NCI-H69 (cell line): ENCODE measurements at places on chromosomes 6 and 20.
A peak's percentile ranks its signal among the peaks of the same experiment; 100 is the strongest.

GRCh38 chr20:53448875-53449274 lies 144.8 kb downstream of the ZNF217 start:
- no peak for DNase-seq

DNA sequence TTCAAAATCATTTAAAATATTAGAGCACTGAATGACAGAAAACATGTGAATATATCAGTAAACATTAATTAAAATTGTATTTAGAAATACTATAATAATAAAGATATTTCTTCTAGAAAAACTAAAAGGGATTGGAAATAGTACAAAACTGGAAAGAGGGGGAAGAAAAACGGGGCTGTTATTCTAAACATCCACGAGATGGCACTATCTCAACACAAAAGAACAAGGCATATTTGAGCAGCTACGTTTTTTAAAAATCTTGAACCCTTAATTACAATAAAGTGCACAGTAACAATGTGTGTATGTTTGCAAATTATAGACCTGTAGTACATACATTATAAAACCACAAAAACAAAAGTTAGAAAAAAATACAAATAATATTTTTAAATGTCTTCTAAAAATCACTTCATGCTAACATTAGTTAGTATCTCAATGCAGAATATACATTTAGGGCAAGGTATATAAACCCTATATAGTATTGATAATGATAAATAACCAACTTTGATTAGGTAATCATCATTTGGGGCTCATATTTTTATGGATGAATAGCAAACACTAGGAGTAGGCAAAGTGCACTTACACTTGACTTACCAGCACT lies 42.5 kb upstream of the PNISR start:
- peak; percentile 56 for DNase-seq

- DNase-seq = peak; percentile 73
These were observed 8.4 kb downstream of the GABBR1 start for GRCh38 chr6:29624520-29624961.

GRCh38 chr6:132811276-132811675 lies 3.1 kb upstream of the RPS12 start:
- no peak for DNase-seq

GRCh38 chr20:47785854-47786764 lies 828 bp upstream of the SULF2 start:
- DNase-seq = peak; percentile 86

DNA sequence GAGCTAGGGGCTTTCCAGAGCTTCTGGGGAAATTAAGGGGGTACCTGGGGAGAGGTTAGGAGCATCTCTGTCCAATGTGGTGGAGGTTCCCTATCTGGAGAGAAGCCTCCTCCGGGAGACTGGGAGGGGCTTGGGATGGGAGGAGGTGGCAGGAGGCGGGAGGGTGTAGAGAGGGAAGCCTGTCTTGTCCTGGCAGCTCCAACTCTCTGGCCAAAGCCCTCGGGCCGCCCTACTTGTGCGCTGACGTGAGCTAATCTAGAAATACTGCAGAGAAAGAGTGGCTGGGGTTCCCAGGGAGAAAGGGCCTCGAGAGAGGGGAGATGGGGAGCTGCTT lies 1.6 kb upstream of the SLC32A1 start:
- DNase-seq = no peak
